ENCODE measurements at places on chromosomes 5 and 9.

- peak; percentile 59 for DNase-seq
Measured at GRCh38 chr9:33466565-33467495, 6.9 kb downstream of the NOL6 start.

- no peak for DNase-seq
Measured at GRCh38 chr5:54063817-54064216, 246.6 kb downstream of the ARL15 start.

GRCh38 chr5:9920697-9921096 lies 290.5 kb upstream of the TAS2R1 start:
- DNase-seq = no peak

- DNase-seq = no peak
Measured at GRCh38 chr5:93208141-93208751, 372.8 kb downstream of the NR2F1-AS1 start.

DNA sequence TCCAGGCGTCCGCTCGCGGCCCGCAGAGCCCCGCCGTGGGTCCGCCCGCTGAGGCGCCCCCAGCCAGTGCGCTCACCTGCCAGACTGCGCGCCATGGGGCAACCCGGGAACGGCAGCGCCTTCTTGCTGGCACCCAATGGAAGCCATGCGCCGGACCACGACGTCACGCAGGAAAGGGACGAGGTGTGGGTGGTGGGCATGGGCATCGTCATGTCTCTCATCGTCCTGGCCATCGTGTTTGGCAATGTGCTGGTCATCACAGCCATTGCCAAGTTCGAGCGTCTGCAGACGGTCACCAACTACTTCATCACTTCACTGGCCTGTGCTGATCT lies 294 bp downstream of the ADRB2 start:
- no peak for DNase-seq

DNA sequence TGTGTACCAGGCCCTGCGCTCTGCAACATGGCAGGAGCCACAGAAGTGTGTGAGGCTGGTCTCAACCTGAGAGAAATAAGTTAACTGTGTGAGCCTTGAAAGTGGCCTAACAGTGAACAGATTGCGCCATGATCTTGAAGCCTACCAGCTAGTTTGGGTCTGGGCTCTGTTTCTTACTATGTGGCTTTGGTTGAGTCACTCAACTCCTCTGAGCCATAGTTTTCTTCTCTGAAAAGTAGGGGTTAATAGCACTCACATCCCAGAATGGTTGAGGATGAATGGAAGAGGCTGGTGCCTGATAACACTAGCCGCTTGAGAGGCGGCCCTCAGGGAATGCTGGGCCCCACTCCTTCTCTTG lies 121.5 kb downstream of the RGS3 start:
- DNase-seq = no peak

- no peak for DNase-seq
Measured at GRCh38 chr5:134439210-134439654, 27.6 kb upstream of the CDKN2AIPNL start.

- DNase-seq = no peak
Measured at GRCh38 chr5:2699231-2699630, 52.2 kb downstream of the IRX2 start.

GRCh38 chr9:108756746-108757490 lies 98.9 kb downstream of the ACTL7B start:
- DNase-seq = no peak

DNA sequence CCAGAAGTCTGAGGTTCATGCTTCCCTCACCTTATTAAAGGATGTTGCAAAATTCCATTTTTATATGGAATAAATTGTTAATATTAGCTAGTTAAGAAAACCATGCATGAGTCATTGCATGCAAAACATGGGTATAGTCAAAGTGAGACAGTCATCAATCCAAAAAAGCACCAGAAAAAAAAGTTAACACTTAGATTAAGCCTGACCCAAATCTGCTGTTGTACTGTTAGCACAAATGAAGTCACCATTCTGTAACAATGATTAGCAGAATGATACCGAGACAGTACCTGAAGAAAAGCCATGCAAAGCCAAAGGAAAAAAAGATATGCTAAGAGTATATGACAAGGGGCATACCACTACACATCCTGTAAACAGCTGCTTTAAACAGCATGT lies 49.5 kb downstream of the PKD2L2 start:
- DNase-seq = no peak

- DNase-seq = peak; percentile 10
Measured at GRCh38 chr9:84697509-84698114, 28.1 kb downstream of the NTRK2 start.

DNA sequence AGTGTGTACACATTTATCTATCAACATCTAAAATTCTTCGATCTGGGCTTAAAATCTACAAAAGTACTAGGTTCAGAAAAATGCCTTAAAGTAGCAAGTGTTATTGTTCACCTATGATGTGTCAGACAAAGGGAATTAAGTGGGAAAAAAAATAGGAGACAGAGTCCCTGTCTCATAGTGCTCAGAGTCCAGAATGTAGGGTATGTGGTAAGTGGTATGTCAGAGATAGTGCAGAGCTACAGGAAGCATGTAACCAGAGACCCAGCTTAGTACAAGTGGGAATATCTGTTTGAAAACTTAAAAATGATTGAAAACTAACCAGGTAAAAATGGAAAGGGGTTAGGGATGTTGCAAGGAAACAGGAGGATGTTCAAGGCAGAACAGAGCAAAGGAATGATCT lies 482.8 kb downstream of the ELAVL2 start:
- DNase-seq = no peak

DNA sequence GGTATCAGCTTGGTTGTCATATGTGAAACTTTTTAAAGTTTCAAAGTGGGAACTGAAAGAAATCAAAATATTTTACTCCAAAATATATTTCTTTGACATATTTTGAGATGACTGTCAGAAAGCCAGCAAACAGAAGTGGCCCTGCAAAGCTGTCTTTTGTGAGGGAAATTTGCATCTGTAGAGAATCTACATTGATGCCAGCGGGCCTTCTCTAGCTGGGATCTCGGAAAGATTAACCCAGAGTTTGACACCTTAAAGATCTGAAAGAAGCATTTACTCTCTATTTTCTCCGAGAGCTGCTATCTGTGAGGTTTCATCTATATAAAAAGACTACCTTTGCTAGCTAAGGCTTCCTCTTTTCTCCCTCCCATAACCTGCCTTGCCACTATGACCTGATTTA lies 303.6 kb downstream of the FBXL17 start:
- no peak for DNase-seq

DNA sequence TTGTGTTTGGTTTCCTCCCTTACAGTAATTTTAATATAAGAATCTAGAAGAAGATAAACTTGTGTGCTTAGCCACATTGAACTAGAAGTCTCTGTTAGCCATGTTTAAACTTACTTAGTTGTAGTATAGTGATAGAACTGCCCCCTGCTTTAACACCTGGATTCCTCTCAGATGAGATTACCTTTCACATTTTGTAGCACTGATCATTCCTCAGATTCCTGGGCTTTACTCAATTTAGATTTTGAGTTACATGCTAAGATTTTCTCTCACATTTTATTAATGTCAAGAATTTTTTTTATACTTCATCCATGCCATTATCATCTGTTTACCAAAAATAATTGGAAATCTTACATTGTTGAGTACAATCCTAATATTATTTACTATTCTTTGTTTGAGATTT lies 70.5 kb downstream of the GPBP1 start:
- no peak for DNase-seq

GRCh38 chr5:104372376-104372775 lies 809.8 kb upstream of the NUDT12 start:
- DNase-seq = no peak

DNA sequence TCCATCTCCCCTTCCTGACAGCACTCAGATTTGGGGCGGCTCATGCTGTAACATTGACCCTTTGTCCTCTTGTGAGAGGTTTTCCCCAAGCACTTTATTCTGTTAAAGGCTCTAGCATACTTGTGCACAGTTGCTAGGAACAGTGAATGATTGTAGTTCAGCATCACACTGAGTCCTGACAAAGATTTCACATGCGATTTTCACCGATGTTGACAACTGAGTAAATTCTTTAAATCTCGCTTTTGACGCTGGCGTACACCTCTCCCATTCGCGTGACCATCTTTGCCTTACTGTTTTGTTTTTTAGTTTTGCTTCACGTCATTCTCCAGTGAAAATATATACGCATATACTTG lies 780 bp downstream of the CDC37L1 start:
- no peak for DNase-seq

DNA sequence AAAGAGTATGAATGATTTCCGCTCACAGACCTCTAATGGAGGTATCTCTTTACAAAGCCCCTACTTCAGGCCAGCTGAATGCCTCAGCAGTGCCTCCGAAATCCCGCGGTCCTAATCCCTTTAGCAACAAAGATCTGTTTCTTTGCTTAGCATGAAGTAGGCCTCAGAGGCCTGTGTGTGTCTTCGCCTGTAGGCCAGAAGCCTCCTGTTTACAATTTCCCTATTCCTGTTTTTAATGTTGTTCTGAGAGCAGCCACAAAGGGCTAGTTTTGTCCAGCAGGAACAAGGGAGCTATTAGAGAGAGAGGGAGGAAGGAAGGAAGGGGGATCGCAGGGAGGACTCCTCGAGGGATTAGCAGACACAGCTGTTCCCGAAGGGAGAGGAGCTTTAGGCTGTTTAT lies 166.4 kb upstream of the SPRY4 start:
- DNase-seq = no peak

DNA sequence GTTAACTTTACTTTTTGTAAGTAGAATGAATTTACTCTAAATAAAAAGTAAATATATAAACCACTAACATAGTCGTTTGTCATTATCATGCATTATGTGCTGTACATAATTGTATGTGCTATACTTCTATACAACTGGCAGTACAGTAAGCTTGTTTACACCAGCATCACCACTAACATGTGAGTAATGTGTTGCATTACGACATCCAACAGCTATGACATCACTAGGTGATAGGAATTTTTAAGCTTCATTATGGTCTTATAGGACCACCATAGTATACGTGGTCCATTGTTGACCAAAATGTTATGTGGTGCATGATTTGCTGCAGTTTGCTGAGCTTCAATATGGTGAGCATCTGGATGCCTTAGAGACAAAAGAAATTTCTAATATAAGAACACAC lies 819.1 kb upstream of the GRAMD2B start:
- no peak for DNase-seq

- DNase-seq = no peak
Measured at GRCh38 chr9:24817756-24818155, 272.1 kb upstream of the IZUMO3 start.

- no peak for DNase-seq
Measured at GRCh38 chr5:53545744-53546143, 14.7 kb upstream of the NDUFS4 start.

GRCh38 chr9:93585259-93585658 lies 8.9 kb downstream of the PHF2 start:
- DNase-seq = no peak

- DNase-seq = peak; percentile 27
Measured at GRCh38 chr5:150783422-150783928, 4.9 kb downstream of the SMIM3 start.

GRCh38 chr9:68795411-68795810 lies 90.4 kb downstream of the PIP5K1B start:
- DNase-seq = no peak

- no peak for DNase-seq
Measured at GRCh38 chr5:145938776-145939539, 2.6 kb downstream of the SH3RF2 start.

GRCh38 chr5:137071931-137072330 lies 427.2 kb downstream of the SPOCK1 start:
- no peak for DNase-seq

DNA sequence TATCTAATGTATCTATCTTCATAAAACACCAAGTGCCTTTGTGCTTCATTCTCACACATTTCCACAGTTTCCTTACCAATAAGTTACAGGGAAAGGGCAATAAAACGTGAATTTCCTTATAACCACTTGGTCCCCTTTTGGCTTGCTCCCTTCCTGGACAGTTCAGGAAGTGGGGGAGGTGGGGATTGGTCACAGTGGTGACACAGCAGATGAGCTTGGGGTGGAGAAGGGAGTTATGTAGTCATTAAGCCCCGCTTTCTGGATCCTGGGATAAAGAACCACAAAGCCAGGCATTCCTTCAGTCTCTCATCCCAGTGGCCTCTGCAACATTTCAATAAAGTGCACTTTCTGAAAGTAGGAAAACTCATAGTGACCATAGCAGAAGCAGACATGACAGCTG lies 47.1 kb upstream of the FYB1 start:
- no peak for DNase-seq

DNA sequence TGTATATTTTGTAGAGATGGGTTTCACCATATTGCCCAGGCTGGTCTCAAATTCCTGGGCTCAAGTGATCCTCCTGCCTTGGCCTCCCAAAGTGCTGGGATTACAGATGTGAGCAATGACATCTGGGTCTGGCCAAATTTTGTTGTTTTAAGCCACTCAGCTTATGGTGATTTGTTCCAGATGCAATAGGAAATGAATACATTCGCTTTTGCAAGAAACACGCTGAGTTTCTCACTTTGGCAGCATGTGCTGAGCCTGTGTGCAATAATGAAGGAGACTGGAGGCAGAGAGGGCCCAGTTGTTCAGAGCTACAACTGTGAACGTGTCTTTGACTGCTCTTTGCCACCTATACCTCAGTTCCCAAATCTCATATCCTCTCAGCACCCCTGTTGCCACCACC lies 56.4 kb downstream of the KIF4B start:
- no peak for DNase-seq

GRCh38 chr9:78792745-78793144 lies 495.8 kb downstream of the PSAT1 start:
- DNase-seq = no peak

- DNase-seq = no peak
Measured at GRCh38 chr9:121807823-121808278, 156.4 kb downstream of the DAB2IP start.

GRCh38 chr9:99385215-99385614 lies 163.1 kb downstream of the SEC61B start:
- DNase-seq = no peak

GRCh38 chr9:35681341-35682002 lies 7.7 kb downstream of the CA9 start:
- no peak for DNase-seq

- no peak for DNase-seq
Measured at GRCh38 chr9:27527702-27528075, 1.9 kb downstream of the MOB3B start.

DNA sequence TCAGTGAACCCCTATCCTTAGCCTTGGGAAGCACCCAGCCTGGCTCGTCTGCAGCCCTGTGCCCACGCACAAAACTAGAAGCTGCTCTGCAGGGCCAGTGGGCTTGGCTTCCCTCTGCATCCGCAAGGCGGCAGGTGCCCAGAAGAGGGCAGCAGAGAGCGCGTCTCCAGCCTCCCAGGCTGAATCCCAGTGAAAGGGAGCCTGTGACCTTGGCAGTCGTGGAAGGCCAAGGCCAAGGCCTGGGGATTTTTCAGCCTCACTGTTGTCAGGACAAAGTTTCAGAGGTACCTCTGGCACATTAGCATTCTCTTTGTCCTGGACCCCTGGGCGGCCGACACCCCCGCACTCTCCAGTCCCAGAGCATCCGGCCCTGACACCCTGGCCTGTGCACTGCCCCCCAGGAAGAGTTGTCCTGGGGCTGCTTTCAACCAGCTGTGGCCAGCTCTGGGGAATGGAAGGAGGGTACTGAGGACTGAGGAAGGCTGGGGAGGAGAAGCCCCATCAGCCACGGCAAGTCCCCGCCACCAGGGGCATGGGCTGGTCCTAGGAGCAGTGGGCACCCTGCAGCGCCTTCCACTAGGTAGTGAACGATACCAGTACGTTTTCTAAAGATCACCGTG lies 63.6 kb upstream of the IL17B start:
- peak; percentile 26 for DNase-seq

Measured in stimulated activated CD4-positive, alpha-beta T cell treated with anti-CD3 and anti-CD28 coated beads, Interleukin-15, amount 100 ng/mL, for 1 hour (primary cell).